ENCODE measurements at places on chromosomes 13 and 19. TPM values are rescaled to one million over a fixed set of nuclear protein-coding genes. Genes with fewer than 3 reads are reported as not detected.

BABAM1 gene
- 63.0 TPM for total RNA-seq

SULT2B1 gene
- total RNA-seq, result not detected

TLE6 gene
- total RNA-seq, result 4.4 TPM

TNFSF13B gene
- 6.7 TPM for total RNA-seq

ZNF576 gene
- total RNA-seq, result 9.9 TPM

LCP1 gene
- total RNA-seq, result 23.9 TPM

MEIS3 gene
- 19.8 TPM for total RNA-seq

SLC1A6 gene
- total RNA-seq, result not detected

BEST2 gene
- total RNA-seq, result not detected

ZNF43 gene
- total RNA-seq, result 17.3 TPM

PRTN3 gene
- not detected for total RNA-seq

FLT1 gene
- total RNA-seq, result 28.2 TPM

KANK3 gene
- total RNA-seq, result 15.1 TPM

SUCLA2 gene
- total RNA-seq, result 42.4 TPM

C19orf73 gene
- 1.0 TPM for total RNA-seq

PALM gene
- total RNA-seq, result 98.8 TPM

IRF3 gene
- 41.4 TPM for total RNA-seq

ATCAY gene
- not detected for total RNA-seq

ZSCAN4 gene
- not detected for total RNA-seq

B3GNT8 gene
- 9.0 TPM for total RNA-seq

NRTN gene
- not detected for total RNA-seq

ZNF417 gene
- 16.5 TPM for total RNA-seq

YJU2 gene
- 28.5 TPM for total RNA-seq

PRR12 gene
- total RNA-seq, result 21.2 TPM

NAPA gene
- 143 TPM for total RNA-seq

ZNF730 gene
- total RNA-seq, result not detected

Data from tibial nerve (tissue), 4 donors.